ENCODE measurements at places on chromosomes 2 and 18.

GRCh38 chr2:95069465-95069864, 44.0 kb downstream of the MAL start:
- DNase-seq: no peak

- no peak for DNase-seq
Observed at GRCh38 chr2:7420530-7420929, 503.3 kb downstream of the RNF144A start.

DNA sequence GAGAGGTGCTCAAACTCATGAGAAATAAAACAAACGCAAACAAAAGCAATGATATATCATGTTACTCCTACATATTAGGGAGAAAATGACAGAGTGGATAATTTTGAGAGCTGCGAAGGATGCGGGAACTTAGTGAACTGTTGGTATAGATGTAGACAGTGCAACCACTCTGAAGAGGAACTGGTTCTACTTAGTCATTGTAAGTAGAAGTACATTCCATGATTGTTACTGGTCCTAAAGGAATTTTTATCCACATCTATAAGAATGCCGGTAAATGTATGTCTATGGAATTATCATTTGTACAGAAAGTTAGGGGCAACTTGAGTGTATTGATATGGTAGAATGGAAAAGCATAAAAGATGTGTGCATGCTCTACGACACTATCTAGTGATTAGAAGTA, 1238.4 kb downstream of the LRP1B start:
- DNase-seq: no peak

GRCh38 chr2:118557016-118557415, 290.4 kb downstream of the EN1 start:
- DNase-seq: no peak

GRCh38 chr18:35747894-35748472, 166.4 kb downstream of the GALNT1 start:
- no peak for DNase-seq

DNA sequence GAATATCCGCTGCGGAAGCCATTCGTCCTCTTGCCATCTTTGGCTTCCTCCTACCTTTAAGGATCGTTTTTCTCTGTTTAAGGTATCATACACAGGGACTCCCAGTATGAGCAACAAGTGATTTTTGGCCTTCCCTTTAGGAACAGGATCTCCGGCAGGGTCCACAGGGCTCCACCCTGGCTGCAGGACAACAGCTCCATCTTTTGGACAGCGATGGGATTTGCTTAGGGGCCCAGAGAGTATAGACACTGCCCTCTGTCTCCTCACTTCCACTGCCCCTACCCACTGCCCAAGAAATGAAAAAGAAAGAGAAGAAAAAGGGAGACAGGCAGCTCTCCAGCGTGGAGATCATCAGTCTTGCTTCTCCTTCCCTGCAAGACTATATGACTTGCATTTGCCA, 224.5 kb downstream of the UXS1 start:
- DNase-seq: no peak
